ENCODE measurements at places on chromosomes 5 and 9.

GRCh38 chr5:177981296-177982071, 14.6 kb downstream of the PROP1 start:
- no peak for DNase-seq

- DNase-seq = no peak
Observed at GRCh38 chr5:94562327-94562971, 56.0 kb downstream of the KIAA0825 start.

- no peak for DNase-seq
Observed at GRCh38 chr9:90921104-90921503, 119.5 kb downstream of the SYK start.

GRCh38 chr5:116806836-116807235, 232.2 kb upstream of the SEMA6A start:
- no peak for DNase-seq

DNA sequence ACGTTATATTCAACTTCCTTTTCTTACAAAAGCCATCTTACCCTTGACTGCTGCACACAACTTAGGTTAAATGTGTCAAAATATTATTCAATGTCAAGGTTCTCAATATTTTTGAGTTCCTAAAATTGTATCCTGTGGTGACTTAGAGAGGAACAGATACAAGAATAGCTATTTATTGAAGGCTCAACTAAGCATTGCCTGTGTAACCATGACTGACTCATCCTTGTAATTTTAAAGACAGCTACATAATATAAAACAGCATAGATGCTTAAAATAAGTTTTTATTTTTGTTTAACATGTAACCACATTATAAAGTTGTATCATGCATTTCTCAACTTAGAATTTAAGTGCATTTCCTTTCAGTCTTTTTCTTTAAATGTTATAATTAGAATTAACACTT, 312.9 kb upstream of the RGMB start:
- DNase-seq = peak; percentile 50

- DNase-seq = no peak
Observed at GRCh38 chr5:11894992-11895391, 9.3 kb downstream of the CTNND2 start.

- peak; percentile 69 for DNase-seq
Observed at GRCh38 chr5:147481874-147482705, 27.8 kb downstream of the DPYSL3 start.

GRCh38 chr9:93297659-93298497, 113.9 kb downstream of the WNK2 start:
- no peak for DNase-seq

DNA sequence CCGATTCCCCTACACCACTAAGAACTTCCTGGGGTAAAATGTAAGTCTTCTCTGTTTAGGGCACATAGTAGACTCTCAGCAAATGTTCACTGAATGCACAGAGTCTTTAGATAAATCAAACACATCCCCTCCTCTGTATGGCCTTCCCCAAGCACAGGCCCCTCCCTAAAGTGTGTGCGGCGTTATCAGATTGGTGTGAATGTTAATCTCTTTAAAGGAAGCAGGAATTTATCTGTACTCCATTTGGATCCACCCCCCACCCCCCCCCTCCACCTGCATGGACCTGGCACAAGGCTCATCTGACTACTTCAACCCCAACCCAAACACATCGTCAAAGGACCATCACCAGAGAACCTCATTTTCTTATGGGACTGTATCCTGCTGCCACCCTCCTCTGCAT, 6.3 kb downstream of the PCDH1 start:
- DNase-seq = no peak

GRCh38 chr5:180624587-180624986, 24.8 kb downstream of the FLT4 start:
- DNase-seq = no peak

GRCh38 chr5:172717481-172718195, 53.4 kb downstream of the DUSP1 start:
- DNase-seq = no peak

- no peak for DNase-seq
Observed at GRCh38 chr9:35619800-35620158, 1.6 kb upstream of the CD72 start.

DNA sequence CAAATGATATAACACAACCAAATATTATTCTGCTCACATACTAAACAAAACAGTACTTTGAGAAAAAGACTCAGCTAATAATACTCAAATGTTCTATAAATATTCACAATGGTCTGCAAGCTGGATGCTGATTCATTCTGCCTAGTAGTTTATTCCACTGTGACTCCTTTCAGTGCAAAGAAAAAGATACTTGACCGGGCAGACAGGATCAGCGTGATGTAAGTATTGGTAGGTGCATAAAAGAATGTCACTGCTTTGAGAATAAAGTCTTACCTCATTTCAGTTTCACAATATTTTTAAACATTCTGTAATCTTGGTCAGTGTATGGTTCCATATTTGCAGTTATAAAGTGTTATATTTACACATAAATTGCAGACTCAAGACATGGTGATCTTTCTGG, 223.0 kb upstream of the NUDT12 start:
- no peak for DNase-seq

- DNase-seq = no peak
Observed at GRCh38 chr5:169071-169727, 22.1 kb upstream of the LRRC14B start.

- no peak for DNase-seq
Observed at GRCh38 chr9:126521089-126521488, 92.6 kb upstream of the LMX1B start.

- no peak for DNase-seq
Observed at GRCh38 chr5:8012131-8012977, 143.4 kb downstream of the MTRR start.

DNA sequence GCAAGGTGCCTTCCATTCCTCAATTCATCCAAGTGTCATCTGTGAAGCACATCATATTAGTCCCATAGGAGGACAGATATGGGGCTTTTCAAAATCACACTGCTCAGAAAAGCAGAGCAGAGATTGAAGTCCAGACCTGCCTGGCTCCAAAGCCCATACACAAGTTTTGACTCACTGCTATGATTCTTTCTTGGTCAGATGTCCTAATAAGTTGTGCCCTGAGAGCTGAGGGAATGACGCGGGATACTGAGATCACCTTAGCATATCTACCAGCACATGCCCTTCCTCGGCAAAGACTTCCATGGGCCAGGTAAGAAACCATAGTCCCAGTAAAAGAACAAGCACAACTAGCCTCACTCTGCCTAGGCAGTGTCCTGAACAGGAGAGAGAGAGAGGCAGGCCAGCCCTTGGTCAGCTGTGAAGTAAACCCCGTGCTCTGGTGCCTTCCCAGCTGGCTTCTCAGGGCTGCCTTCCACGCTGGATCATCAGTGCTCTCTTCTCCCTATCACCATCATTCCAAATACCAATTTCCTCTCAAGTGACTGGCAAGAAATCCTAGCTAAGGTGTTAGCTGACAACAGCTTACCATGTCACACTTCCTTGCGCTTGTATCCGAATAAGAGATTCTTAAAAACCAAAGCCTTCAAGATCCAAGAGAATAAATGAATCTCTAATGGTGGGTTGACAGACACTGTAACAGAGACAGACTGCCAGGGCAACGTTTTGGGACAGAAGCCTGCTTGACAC, 73.2 kb downstream of the SIL1 start:
- no peak for DNase-seq
